RPMI8226 (cell line): ENCODE measurements at places on chromosomes 2 and 18.

DNA sequence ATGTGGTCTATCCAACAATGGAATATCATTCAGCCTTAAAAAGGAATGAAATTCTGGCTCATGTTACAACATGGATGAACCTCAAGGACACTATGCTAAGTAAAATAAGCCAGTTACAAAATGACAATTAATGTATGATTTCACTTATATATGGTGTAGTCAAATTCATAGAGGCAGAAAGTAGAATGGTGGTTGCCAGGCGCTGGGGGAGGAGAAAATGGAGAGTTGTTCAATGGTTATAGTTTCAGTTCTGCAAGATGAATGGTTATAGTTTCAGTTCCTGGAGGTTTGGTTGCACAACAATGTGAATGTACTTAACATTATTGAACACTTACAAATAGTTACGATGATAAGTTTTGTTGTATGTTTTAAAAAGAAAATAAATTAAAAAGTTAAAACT lies 79.2 kb upstream of the IL1R2 start:
- DNase-seq = peak; percentile 8

GRCh38 chr2:128317181-128317898 lies 1.3 kb downstream of the HS6ST1 start:
- DNase-seq = peak; percentile 86

GRCh38 chr18:69097349-69097748 lies 299.5 kb downstream of the CCDC102B start:
- DNase-seq = no peak

GRCh38 chr2:160652236-160652635 lies 158.6 kb upstream of the RBMS1 start:
- no peak for DNase-seq

DNA sequence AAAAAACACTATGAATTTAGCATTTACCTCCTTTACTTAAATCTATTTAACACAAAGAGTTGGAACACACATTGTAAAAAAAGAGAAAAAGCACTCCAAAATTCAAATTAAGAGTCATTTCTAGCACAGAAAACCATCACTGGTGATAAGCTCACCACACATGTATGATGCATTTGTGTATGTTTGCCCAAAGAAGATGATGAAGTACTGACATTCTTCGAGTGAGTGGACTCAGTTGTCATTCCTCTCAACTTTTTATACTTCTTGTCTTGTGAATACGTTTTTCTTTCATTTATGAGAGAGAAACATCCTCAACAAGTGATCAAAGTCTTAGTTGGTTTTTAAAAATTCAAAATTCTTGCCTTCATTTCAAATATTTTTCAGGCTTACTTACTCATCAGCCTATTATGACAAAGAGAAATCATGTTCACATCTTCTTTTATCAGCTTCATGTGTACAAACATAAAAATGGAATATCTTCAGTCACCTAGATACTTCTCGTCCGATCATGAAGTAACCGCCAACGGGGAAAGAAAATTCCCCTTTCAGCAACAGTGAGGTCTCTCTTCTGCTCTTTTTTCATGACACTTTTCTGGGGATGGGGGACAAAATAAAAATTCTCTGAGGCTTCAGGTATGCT lies 1.5 kb downstream of the DSEL start:
- DNase-seq = no peak

GRCh38 chr2:70966681-70967080 lies 11.7 kb upstream of the ANKRD53 start:
- DNase-seq = no peak

DNA sequence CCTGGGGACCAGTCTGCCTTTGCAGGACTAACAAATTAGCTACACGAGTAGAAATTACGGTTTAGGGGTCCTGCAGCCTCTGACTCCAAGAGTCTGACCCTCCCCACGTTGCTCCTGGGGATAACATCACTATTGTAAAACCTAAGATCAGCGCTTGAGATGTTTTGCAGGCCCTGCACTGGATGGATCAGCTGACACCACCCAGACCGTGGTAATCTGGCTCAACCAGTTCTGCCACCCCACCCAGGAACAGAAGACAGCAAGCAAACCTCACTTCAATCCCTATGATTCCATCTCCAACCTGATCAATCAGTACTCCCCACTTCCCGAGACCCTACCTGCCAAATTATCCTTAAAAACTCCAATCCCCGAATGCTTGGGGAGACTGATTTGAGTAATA lies 31.7 kb downstream of the NGEF start:
- no peak for DNase-seq
